ENCODE measurements at places on chromosomes 2 and 18.

- DNase-seq = no peak
Measured at GRCh38 chr2:21812766-21813165, 689.0 kb downstream of the TDRD15 start.

DNA sequence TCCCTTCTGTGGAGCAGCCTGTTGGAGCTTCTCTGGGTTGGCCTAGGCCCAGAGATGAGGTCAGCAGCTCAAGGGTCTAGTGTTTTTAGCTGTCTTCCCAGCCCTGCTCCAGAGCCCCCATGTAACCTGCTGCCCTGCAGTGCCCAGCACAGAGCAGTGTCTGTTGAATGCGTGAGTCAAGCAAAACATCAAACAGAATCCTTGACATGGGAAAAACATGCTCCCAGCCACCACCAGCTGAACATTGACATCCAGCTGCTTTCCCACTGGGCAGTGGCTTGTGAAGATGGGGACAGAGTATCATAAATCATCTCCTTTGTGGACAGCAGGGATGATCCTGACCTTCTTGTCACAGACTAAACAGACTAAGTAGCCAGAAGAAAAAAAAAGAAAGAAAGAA lies 22.6 kb downstream of the IMPA2 start:
- no peak for DNase-seq

- DNase-seq = no peak
Measured at GRCh38 chr2:201072201-201072530, 365 bp downstream of the NDUFB3 start.

GRCh38 chr2:166060191-166060590 lies 67.6 kb downstream of the SCN1A start:
- DNase-seq = no peak

DNA sequence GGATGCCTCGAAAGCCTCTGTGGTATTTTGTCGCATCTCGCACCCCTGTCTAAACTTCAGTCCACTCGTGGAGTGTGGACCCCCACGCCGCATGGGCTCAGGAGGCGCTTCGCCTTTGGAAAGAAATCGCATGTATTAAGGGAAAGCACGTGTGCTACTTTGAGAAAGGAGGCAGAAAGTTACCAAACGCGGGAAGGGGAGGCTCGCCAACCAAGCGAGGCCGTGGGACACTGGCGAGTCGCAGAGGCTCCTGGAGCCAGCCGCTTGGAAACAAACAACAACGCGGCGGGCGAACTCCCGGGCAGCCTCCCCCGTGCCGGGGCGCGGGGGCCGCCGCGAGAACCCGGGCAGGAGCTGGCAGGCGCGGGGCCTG lies 455 bp upstream of the AGAP1 start:
- no peak for DNase-seq

GRCh38 chr2:221245045-221245444 lies 327.1 kb downstream of the EPHA4 start:
- DNase-seq = no peak

DNA sequence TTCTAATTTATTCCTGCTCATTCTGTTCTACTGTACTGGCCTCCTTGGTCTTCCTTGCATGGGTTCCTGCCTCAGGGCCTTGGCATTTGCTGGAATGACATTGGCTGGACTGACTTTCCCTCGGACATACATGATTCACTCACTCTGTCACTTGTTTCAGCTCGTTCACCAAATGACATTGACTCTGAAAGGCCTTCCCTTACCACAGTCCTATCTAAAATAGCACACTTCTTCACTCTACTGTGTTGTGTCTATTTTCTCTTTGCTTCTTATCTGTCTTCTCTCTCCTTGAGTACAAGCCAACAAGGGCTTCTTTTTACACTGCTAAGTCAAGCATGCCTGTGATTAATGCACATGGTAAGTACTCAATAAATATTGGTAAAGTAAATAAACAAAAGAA lies 65.6 kb downstream of the SCG2 start:
- no peak for DNase-seq

GRCh38 chr18:28637897-28638296 lies 461.0 kb upstream of the CDH2 start:
- DNase-seq = no peak

DNA sequence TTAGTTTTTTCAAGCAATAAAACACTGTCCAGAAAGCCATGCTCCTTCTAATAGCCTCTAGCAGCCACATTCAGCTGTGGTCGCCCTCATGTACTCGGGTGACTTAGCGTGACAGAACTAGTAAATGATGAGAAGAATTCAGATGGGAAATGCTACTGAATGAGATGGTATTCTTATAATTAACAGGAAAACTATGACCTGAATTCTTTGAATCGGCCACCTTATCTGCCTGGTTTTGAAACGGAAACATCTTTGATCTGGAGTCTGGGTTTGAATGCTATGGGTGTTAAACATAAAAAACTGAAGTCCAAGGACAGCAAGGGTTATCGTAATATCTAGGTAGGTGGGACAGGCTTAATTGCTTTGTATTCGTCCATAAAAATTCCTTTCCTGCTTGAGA lies 138.8 kb upstream of the DNMT3A start:
- DNase-seq = no peak

GRCh38 chr2:97675430-97676113 lies 6.1 kb downstream of the C2orf92 start:
- no peak for DNase-seq

- no peak for DNase-seq
Measured at GRCh38 chr18:8177330-8178016, 431.8 kb upstream of the RAB12 start.

GRCh38 chr18:59885579-59886163 lies 14.1 kb upstream of the PMAIP1 start:
- DNase-seq = no peak

- no peak for DNase-seq
Measured at GRCh38 chr2:185892484-185892883, 153.9 kb downstream of the FSIP2 start.

GRCh38 chr2:138238908-138239307 lies 262.7 kb upstream of the SPOPL start:
- no peak for DNase-seq

DNA sequence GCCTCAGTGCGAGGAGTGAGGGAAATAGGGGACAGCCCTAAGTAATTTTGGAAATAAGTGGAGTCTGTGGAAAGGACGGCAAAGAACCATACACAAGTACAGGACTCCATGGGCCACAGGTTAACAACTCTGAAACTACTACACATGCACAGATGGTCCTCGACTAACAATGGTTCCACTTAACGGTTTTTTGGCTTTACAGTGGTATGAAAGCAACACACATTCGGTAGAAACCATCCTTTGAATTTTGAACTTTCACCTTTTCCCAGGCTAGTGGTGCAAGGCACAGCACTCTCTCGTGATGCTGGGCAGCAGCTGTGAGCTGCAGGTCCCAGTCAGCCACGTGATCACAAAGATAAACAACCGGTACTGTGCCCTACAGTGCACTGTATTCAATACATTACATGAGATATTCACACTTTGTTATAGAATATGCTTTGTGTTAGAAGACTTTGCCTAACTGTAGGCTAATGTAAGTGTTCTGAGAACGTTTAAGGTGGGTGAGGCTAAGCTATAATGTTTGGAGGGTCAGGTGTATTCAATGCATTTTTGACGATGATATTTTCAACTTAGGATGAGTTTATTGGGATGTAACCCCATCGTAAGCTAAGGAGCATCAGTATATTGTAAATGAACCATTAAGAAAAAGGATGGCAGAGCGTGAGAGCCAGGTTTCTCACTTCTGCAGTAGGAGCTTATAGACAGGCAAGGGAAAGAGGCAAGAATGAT lies 44.6 kb downstream of the TBC1D8 start:
- no peak for DNase-seq

GRCh38 chr18:54787121-54787520 lies 41.2 kb upstream of the RAB27B start:
- no peak for DNase-seq

DNA sequence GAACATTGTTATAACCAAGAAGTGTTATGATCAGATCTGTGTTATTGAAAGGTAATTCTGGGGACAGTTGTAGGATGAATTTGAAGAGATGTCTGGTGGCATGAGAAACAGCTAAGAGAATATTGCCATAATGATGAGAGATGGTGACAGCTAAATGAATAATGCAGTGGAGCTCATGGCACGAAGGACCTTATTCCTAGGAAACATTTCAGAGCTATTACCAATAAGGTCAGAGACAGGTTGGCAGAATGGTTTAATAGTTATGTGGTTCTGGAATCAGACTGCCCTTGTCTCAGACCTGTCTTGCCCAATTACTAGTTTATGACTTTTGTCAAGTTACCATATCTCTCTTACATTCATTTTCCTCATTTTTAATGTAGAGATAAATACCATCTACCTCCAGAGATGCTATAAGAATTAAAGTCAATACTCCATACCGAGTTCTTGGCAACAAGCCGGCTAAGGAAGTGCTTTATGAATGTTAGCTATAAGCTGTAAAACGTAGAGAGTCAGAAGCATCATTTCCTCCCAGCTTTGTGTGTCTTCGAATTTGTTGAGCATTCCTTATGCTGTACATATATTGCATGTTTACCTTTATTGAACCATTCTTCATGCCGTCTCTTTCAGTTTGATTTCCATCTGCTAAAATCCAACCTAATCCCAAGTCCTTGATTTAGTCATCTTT lies 73.6 kb upstream of the COL5A2 start:
- DNase-seq = no peak

GRCh38 chr2:189492451-189492850 lies 51.2 kb downstream of the WDR75 start:
- DNase-seq = no peak

- DNase-seq = no peak
Measured at GRCh38 chr18:48963586-48964470, 13.1 kb upstream of the SMAD7 start.

- no peak for DNase-seq
Measured at GRCh38 chr2:197869501-197870111, 65.2 kb downstream of the PLCL1 start.

- DNase-seq = no peak
Measured at GRCh38 chr2:144369416-144369815, 150.5 kb downstream of the ZEB2 start.

GRCh38 chr2:29011418-29012060 lies 30.4 kb downstream of the TOGARAM2 start:
- DNase-seq = no peak

DNA sequence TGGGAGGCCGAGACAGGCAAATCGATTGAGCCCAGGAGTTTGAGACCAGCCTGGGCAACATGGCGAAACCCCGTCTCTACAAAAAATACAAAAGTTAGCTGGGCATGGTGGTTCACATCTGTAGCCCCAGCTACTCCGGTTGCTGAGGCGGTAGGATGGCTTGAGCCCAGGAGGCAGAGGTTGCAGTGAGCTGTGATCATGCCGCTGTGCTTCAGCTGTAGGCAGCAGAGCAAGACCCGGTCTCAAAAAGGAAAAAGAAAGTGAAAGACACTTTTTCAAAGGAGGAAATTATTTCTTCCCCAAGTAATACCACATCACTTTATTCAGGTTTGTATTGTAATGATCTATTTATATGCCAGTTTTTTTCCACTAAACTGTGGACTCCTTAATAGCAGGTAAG lies 35.7 kb upstream of the TAF4B start:
- no peak for DNase-seq

DNA sequence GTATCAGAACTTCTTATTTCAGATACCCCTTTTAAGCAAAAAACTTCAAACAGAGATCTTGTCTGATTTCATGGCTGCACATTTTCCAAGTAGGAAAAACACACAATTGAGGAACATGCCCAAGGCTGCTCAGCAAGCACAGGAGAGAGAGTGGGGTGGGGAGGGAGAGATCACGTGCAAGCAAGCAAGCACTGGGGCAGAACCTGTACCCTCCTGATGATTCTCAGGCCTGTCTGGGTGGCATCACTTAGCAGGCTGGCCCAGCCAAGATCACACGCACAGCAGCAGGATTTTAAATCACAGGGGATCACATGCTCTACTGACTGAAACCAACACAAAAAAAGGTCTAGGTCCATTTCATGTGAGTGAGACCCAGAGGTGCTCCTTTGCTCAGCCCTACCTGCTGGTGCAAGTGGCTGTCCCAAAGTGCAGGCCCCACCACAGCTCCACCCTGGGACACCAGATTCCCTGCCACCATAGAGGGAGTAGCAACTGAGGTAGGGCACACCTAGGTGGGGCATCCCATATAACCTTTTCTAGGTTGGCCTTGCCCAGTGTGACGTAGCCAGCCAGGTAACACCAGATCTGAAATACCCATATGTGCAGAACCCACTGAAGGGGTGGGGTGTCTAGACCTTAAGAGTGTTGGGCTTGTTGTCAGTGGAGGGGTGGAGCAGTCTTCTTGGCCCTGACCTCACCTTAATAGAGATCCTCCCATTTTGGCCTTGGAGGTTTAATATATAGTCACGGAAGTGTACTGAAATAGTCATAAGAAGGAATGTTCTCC lies 1.8 kb upstream of the LYPD6B start:
- no peak for DNase-seq

DNA sequence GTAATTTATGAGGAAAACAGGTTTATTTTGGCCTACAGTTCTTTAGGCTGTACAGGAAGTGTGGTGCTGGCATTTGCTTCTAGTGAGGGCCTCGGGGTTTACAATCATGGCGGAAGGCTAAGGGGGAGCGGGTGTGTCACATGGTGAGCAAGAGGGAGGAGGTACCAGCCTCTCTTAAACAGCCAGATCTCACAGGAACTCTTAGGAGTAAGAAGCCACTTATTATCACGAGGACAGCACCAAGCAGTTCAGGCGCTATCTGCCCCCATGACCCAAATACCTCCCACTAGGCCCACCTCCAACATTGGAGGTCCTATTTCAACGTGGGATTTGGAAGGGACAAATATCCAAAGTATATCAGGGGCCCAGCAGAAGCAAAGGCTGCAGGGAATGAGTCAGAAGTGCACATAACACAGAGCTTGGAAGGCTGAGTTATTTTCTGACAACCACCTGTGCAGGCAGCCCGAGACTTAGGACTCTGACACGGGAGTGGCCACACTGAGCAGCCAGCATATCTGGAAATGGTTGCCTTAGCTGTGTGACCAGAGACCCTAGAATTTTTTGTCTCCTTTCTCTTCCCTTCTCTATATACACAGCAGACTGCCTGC lies 170.9 kb downstream of the PRPF40A start:
- no peak for DNase-seq

DNA sequence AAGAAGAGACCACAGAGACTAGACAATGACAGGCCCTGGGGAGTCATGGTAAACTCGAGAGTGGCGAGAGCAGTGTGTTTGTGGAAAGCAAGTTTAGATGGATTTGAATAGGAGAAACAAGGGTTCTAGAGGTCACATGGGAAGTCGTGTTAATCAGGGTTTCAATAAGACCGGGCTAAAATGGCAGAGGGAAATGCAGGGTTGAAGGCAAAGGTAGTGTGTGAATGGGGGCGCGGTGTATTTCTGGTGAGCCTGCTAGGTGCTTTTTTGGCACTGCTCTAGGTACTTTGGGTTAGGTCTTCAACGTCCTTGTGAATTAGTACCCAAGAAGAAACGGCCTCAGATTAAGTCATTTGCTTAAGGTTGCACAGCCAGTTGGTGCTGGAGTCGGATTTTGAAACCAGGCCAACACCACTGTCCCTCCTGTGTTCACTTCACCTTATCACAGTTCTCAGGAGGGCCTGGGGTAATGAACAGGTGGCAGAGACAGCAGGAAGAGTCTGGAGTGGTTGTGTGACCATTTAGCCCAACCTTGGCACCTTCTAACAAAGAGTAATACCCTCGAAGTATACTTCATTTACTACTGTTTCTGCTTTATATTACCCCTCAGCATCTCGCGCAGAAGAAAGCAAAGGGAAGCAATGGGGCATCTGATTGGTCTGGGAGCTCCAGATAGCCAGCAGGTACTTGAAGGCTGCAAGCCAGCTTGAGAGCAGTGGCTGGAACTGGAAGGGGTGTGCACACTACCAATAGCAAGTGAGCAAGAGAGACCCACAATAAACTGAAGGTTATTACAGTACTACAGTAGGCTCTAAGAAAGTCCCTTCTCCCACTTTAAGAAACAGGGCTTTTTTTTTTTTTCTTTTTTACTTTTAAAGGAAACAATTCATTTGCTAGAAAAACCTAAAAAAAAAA lies 33.4 kb upstream of the GAREM2 start:
- DNase-seq = no peak

- no peak for DNase-seq
Measured at GRCh38 chr2:98771721-98772524, 41.0 kb upstream of the MGAT4A start.

Measured in posterior cingulate gyrus (tissue), 11 donors.